T1000 (cell line): ENCODE measurements at places on chromosomes 11 and 22.

DNA sequence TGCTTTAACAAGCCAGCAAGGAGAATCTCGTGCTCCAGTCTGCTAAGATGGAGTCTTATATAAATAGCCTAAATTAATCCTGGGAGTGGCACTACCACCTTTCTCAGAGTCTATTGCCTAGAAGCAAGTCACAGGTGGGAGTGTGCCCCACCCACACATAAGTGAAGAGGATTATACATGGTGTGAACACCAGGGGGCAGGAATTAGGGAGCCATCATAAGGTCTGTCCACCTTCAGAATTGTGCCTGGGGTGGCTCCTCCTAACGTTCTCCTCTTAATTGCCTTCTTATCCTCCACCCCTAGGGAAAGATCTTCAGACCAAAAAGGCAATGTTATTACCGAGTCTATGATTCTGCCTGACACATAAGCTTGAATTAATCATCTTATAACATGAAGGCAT, 276.8 kb upstream of the SESN3 start:
- DNase-seq, result no peak

DNA sequence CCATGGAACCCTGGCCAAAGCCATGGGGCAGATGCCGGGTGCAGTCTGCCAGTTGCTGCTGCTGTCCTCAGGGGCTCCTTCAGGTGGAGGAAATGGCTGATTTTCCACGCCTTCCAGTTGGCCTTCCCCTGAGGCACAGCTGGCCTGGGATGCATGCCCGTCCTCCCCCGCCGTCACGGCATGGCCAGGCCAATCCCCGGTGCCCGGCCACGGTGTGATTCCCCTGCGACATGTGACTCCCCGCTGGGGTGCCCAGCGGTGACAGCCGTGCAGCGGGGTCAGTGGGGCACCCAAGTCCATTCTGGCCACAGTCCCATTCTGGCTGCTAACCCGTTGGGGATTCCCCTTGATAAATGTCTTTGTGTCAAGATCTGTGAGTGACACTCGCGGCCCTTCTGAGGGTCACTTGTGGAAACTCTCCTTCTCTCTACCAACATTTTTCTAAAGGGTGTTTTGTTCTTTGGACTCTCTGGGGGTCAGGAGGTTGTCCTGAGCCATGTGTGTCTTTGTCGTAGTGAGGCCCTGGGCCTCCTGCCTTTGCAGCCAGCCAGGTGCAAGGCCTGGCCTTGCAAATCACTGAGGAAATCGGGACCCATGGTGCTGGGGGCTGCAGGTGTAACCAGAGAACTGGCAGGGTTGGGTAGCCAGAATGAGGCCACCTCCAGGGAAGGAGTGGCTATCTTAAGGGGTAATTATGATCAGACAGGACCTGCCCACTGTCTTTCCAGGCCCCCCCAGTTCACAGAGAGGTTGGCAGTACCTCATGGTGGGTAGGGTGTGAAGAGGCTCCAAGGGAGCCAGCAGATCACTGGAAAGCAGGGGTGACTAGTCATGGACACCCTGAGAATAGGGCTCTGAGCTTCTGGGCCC, 37.1 kb downstream of the KCNQ1OT1 start:
- no peak for DNase-seq

- DNase-seq, result no peak
Observed at GRCh38 chr11:73622926-73623593, 23.3 kb upstream of the PLEKHB1 start.

DNA sequence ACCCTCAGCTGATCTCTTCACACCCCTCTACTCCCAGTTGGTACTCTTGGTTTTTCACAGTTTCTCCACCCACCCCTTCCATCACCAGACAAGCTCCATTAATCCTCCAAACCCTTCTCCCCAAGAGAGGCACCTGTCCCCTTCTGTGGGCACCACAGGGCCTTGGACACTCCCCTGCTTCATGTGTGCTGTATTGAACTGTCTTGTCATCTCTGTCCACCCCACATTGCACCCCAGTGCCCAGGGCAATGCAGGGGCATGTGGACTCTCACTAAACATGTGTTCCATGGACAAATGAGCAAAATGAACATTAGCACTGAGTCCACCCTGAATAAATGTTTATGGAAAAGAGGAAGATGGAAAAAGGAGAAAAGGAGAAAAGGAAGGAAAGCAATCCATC, 181.4 kb downstream of the BCR start:
- no peak for DNase-seq

- DNase-seq, result no peak
Observed at GRCh38 chr11:97398246-97398645, 1008.4 kb downstream of the JRKL start.
